ENCODE measurements at places on chromosomes 6 and 20.
A peak's percentile ranks its signal among the peaks of the same experiment; 100 is the strongest.

GRCh38 chr6:119891644-119892043 is 542.1 kb upstream of the MAN1A1 start:
- DNase-seq = no peak

- no peak for DNase-seq
Observed at GRCh38 chr20:36210436-36211021, 25.7 kb upstream of the AAR2 start.

DNA sequence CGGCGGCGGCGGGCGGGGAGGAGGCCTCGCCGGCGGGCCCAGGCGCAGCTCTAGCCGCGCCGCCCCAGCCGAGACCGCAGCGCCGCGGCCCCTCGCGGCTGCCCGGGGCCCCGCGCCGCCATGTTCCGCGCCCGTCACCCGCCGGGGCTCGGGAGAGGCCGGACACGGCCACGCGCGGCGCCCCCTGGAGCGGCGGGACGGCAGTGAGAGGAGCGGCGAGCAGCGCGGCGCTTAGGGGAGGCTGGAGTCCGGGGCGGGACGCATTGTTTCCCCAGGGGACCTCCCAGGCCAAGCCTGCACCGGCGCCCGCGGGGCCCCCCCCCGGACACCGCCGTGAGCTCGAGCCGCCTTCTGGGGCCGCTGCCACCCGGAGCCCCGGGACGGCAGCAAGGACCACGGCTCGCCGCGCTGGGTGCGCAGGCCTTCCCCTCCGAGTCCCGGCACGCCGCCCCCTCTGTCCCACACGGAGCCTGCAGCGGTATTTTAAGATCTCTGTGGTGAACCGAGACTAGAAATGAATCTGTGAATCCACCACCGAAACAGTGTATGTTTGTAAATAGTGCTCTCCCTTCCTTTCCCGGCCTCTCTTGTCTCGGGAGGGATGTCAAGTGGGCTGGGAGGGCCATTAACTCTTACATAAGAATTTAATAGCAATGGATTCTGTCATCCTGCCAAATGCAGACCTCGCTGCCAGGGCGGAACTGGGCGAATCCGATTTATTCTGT is 424 bp upstream of the KIF13A start:
- DNase-seq = peak; percentile 55

DNA sequence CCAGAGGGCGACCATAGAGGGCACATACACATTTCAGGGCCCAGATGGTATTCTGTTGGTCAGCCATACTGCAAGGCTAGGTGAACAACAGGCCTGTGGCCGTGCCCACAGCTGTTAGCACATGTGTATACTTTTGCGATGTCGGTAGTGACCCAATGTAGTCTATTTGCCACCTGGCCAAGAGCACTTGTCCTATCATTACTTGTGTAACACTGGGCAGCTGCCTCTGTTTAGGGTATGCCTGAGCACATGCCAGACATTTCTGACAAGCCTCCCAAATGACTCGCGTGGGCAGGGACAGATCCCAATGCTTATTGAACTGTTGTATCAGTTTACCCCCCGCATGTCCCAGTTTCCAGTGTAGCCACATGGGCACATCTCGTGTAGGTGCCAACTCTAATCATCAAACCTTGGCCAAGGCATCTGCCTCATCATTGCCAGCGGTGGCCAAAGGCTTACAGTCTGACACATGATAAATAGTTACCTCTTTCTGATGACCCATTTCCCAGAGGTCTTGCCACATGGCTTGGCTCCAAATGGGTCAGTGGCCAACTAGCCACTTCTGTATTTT is 74.4 kb upstream of the FBXL4 start:
- no peak for DNase-seq

Measured in anterior cingulate cortex (tissue), 58 donors.